ENCODE measurements at places on chromosomes 5 and 9.

- no peak for DNase-seq
These were observed at the start of gene EFNA5 for GRCh38 chr5:107670932-107671741. Gene EFNA5, minus strand, starts transcription at chr5:107670937.

DNA sequence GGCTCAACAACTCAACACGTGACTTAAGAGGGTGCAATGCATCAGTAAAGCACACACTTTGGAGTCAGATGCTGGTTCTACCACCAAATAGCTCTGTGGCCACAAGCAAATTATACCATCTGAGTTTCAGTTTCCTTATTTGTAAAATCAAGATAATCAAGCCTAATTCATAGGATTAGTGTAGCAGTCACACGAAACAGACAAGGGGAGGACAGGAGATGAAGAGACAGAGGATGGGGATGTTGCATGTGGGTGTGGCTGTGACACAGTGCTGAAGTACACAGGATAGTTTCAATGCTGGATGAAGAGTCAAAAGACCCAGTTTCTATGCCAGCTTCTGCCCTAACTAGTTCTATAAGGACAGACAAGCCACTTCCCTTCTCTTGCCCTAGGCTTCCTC lies 60.2 kb downstream of the SPOCK1 start:
- no peak for DNase-seq

DNA sequence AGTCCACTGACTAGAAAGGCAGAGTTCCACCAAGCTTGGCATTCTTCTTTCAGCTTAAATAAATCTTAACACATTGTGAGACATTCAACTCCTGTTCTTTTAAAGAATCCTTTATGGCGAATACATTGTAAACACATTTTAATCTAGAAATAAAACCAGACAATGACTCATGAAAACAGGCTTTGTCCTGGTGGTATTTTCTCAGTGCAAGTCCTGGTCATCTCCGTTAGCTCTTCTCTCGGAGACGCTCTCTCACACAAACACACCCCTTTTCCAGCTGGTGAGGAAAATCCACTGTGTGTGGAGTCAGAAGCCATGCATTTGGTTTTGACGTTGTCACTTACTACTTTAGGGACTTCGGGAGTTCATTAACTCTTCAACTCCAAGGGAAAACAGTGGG lies 140.4 kb downstream of the AUH start:
- DNase-seq: no peak

- DNase-seq: no peak
These were observed 54.9 kb downstream of the PALM2AKAP2 start for GRCh38 chr9:109834855-109835254.

DNA sequence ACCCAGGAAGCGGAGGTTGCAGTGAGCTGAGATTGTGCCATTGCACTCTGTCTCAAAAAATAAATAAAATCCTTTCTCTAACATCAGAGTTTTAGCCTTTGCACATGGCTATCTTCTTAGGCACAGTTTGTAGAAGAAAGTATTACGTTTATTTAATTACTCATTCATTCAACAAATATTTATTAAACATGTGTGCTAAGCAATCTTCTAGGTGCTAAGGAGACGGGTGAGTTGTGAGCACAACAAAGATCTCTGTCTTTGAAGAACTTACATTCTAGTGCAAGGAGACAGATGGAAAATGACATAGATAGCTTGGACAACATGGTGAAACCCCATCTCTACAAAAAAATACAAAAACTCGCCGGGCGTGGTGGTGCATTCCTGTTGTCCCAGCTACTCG lies 122.3 kb upstream of the MYO10 start:
- no peak for DNase-seq

DNA sequence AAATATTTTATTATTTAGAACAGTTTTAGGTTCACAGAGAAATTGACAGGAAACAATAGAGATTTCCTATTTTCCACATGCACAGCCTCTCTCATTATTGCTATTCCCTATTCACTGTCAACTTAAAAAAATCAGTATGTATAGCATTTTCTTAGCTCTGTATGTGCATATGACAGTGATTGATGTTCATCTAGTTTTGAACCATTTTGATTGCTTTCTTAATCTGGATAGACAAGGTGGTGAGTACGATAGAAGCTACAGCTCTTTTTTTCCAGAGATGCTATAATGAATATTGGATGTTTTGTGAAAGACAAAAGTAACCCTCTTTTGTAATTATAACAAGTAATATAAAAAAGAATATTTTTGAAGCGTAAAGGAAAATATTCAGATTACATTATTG lies 201.2 kb upstream of the ARRDC3 start:
- DNase-seq: no peak

DNA sequence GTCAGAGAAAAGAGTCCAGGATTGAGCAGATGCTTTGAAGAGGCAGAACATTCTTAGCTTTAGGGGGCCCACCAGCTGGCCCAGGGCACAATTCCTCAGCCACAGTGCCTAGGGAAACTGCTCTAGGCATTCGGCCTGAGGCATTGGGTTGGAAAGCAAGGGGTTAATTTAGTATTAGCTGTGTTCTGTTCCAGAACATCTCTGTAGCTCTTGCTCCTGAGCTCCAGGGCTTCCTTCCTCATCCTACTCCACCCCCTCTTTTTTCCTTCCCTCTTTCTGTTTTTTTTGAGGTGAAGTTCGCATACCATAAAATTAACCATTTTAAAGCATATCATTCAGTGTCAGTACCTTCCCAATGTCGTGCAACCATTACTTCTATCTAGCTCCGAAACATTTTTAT lies 74.5 kb upstream of the PANK3 start:
- no peak for DNase-seq

DNA sequence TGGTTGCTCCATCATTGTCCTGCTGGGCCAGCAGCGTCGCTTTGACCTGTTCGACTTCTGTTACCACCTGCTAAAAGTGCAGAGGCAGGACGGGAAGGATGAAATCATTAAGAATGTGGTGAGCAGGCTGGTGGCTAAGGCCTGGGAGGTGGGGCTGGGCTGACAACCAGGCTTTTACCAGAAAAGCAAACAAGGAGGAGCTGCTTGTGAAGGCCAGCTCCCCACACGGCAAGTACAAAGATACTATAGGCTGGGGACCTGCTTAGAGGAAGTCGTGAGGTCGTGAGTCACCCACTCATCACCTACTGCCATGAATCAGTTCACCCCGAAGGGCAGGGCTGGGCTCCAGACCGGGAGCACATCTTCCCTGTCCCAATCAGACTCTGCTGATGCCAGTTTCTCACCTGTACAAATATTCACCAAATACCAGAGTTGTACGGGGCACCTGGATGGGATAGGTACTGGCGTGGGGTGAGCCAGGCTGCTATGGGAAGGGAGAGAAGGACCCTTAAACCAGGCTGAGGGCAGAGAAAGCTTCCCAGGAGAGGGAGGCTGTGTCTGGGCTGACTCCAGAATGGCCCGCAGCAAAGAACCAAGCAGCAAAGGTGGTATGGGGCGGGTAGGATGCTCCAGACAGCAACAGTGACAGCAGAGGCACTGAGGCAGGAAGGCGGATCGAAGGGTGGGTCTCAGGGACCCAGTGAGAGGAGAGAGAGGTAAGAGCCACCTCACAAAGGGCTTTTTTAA lies 69.3 kb upstream of the NIPAL4 start:
- DNase-seq: peak; percentile 21

DNA sequence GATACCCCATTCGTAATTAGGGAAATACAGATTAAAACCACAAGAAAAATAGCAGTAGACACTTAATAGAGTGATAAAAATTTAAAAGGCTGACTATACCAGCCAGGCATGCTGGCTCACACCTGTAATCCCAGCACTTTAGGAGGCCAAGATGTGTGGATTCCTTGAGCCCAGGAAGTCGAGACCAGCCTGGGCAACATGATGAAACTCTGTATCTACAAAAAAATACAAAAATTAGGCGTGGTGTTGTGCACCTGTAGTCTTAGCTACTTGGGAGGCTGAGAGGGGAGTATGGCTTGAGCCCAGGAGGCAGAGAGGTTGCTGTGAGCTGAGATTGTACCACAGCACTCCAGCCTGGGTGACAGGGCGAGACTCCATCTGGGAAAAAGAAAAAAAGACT lies 72.0 kb downstream of the FCHO2 start:
- no peak for DNase-seq

DNA sequence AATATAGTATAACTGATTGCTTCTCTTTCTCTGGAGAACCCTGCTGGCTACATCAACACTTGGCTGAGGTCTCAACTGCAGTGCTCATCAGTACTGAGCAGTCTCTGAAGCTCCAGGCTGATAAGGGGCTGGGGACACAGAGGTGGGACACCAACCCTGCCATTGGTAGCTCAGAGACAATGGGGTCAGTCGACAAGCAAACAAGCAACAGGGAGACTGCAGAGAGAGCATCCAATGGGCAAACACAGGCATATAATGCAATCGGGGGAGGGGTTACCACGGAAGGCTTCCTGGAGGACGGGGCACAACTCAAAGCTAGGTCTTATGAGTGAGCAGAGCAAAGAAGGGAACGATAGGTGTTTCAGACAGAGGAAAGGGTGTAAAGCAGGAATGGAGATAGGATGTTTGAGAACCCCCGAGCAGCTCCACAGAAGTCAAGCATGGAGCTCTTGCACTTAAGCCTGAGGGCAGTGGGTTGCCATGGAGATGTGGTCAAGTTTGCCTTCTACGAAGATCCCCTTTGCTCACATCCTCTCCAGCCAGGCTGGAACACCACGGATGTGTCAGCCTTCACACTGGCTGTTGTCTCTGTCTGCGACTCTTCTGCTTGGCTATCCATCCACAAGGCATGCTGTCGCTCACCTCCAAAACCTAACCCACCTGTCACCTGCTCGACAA lies 21.5 kb upstream of the AKNA start:
- DNase-seq: no peak

DNA sequence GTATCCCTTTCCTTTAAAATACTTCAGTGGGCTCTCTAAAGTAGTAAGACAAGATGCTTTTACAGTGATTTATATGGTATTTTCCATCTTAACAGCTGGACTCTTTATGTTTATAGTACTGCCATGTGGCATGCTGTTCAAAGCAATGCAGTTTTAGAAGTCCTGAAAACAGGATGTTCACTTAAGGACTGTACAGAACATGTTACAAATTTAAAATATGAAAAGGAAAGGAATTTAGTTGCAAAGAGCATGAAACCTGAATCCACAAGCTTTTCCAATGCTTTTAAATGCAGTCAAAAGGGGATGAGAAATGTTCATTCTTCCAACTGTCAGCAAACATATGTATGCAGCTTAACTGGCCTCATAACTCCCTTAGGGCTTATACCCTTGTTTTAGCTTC lies 580.2 kb downstream of the EFNA5 start:
- no peak for DNase-seq
